ENCODE measurements at places on chromosomes 7 and 10. TPM values are rescaled to one million over a fixed set of nuclear protein-coding genes. Genes with fewer than 3 reads are reported as not detected.
A peak's percentile ranks its signal among the peaks of the same experiment; 100 is the strongest.

DNA sequence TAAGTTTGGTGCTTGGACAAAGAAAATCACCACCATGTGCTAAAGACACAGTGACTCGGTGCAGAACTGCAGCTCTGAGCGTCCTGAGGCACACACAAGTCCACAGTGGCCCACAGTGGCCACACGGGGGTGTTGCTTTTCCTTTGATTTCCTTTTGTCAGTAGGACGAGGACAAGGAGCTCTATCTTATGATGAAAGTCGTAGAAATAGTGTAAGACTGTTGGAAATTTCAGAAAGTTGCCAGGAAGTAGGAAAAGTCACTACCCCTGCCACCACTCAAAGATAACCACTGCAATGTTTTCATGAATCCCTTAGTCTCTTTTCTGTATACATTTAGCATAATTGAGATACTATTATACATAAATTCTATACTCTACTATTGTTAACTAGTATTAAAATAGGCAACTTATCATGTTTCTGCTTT is 146.0 kb downstream of the TNS3 start:
- DNase-seq, result peak; percentile 74

Gene MKI67
- 24.8 TPM for polyA plus RNA-seq

GRCh38 chr10:60372436-60372835 is 17.2 kb downstream of the ANK3 start:
- DNase-seq, result no peak

DNA sequence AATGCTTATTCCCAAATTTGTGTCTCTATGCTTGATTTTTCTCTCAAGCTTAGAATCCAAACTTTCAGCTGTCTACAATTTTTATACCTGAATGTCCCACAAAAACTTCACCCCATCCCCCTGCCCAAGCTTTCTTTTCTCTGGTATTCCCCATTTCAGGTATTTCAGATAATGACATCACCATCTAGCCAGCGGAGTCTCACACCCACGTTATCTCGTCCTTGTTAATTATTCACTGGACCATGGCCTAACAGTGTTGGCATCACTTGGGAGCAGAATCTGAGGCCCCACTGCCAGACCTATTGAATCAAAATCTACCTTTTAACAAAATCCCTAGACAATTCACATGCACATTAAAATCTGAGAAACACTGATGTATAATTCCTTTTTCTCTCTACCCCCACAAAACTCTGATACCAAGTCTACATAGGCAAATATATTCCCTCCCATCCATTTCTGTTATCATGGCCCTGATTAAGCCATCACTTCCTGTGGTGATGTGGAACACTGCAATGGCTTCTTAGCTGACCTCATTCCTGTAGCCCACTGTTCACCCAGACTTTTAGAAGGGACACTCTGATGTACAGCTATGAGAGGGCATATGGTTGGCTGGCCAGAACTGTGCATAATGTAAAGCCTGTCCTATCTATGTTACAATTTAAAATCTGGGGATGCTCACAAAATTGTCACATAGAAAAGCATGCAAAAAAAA is 31.4 kb downstream of the ZNF438 start:
- DNase-seq, result no peak

GRCh38 chr10:17512341-17513001 is 58.1 kb upstream of the ST8SIA6 start:
- peak; percentile 100 for DNase-seq

- no peak for DNase-seq
Measured at GRCh38 chr10:132508581-132509443, 28.8 kb upstream of the INPP5A start.

DNA sequence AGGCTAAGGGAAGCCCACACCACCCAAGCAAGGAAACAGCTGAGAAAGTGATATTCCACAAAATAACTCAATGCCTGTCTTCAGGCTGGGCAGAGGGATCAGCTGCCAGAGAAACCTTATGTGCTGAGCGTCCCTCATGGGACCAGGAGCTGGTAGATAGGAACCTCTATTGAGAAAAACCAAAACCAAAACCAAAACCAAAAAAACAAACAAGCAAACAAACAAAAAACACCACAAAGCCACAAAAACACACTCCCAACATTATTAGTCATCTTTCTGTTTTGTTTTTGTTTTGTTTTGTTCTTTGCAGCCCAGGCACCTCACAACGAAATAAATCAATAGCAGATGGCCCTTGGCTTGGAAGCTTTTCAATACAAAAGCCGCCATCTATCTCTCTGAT is 760.8 kb upstream of the CELF2 start:
- DNase-seq, result no peak

- no peak for DNase-seq
Measured at GRCh38 chr7:159125955-159126270, 18.8 kb downstream of the VIPR2 start.

GRCh38 chr10:119090968-119091367 is 10.4 kb upstream of the EIF3A start:
- DNase-seq, result peak; percentile 85

Gene RBP4
- polyA plus RNA-seq, result 0.28 TPM

Gene TMEM176A
- polyA plus RNA-seq, result 0.38 TPM

- peak; percentile 66 for DNase-seq
Measured at GRCh38 chr7:4479367-4480039, 202.6 kb upstream of the FOXK1 start.

Gene HOXA13
- not detected for polyA plus RNA-seq

Data from fibroblast of lung (primary cell).